NCI-H524 treated with DMSO at 0.1 percent for 48 hours (cell line): ENCODE measurements at places on chromosomes 11 and 22.

GRCh38 chr22:20391222-20391621 is 2.7 kb upstream of the ZNF74 start:
- no peak for DNase-seq

DNA sequence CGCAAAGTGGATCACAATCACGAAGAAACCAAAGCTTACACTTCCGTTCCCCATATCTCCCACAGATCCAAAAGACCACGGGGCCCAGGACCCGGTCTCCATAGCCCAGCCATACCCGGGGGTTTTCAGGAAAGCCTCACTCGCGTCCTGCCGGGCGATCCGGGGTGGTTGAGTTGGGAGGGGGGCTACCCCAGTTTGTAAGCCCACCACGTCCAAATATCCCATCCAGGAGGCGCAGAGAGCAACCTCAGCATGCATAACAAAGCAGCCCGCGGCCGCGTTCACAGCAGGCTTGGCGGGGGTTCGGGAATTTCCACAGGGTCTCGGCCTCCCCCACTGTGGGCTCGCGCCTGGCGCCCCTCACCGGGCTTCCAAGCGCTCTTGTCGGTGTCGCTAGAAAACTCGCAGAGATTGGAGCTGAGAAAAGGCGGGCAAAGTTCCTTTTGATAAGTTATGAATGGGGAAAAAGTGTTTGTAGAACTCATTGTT is 9.5 kb downstream of the SDF2L1 start:
- DNase-seq: no peak

DNA sequence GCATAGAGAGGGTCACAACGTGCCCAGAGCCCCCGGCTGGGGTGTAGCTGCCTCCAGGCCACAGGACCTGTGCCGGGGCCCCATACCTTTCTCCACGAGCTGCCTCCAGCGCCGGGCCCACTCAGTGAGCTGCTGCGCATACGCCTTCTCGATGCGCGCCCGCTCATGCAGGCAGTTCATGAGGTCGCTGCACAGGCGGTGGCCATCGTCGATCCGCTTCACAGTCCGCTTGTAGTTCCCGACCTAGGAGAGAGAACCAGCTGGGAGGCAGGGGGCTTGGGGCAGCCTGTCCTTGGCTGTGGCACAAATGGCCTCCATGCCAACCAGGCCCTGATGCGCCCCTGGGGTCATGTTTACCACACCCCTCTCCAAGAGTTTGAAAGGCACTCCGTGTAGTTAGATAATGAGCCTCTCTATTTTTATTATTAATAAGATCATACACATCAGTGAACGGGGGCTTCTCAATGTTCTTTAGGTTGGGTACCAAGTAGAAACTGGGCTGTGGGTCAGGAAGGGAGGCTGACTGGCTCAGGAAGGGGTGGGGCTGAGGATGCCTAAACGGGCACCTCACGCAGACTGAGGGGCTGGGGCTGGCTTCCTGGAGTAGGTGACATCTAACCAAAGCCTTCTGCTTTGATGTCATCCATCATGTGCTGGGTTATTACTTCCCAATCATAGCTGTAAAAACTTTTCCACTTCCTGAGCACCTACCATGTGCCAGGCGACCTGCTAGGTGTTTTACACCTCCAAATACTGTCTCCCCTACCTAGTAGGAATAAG is 36.5 kb upstream of the ARFGAP3 start:
- DNase-seq: no peak

- DNase-seq: peak; percentile 9
Measured at GRCh38 chr11:29272019-29272654, 744.7 kb downstream of the KCNA4 start.

DNA sequence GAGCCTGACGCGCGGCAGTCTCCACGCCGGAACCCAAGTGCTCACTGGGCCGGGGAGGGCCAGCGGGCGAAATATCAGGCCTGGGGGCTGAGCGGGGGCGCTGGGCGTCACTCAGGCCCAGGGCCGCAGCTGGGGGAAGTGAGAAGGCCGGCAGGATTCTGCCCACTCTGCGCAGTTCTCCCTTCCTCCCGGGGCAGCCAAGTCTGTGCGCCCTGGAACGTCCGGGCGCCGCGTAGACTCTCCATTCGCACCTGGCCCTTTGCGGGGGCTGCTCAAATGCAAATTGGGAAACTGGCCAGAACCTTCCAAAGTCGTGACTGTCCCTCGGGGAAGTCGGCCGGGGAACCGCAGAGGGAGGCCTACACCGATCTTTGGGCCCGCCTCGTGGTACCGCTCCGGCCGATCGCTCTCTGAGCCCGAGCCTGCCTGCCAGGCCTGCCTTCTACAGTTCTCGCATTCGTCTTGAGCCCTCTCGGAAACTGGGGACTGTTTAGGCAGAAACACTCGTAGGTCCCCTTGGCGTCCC is 2.2 kb upstream of the SLC6A5 start:
- no peak for DNase-seq

DNA sequence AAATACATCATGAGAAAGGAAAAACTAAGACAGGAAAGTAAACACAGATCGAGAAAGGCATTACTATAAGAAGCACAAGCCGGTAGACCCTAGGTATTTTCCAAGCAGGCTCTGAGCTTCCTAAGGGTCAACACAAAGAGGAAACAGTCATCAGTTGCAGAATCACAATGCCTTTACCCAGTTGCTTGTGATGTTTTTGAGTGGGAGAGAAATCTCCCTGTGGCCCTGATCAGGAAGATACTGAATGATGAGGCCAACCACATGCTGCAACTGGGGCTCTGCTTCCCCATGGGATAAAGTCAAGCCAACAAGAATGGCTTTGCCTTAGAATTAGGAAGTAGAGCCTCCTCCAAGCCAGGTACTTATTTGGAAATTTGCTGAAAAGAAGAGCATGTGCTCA is 132.6 kb downstream of the MICAL2 start:
- no peak for DNase-seq

GRCh38 chr22:48951836-48952235 is 875.8 kb downstream of the BRD1 start:
- DNase-seq: no peak

DNA sequence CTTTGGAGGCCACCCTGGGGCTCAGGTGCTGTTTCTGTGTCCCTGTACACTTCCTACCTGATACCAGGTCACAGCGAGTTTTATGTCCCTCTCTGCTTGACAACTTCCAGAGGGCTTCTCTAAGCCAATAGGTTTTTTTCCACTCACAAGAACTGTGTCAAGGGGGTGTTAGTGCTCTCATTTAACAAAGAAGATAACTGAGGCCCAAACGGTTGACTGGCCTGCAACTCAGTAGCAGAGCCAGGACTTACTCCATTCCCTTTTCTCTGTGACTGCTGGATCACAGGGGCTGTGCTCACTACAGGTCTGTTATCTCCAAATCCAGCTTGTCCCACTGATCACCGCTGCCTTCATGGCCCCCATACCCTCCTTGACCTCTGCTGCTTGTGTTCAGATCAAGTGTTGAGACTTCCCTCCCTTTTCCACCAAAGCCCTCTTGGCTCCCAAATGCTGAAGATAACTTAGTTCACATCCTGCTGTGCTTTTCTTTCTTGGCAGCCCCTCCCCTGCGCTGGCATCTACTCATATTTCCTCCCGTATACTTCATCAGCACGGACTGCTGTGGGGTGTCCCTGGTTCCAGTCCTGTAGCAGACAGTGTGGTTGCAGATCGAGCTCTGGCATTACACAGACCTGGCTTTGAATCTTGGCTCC is 41.3 kb downstream of the POU2F3 start:
- no peak for DNase-seq

DNA sequence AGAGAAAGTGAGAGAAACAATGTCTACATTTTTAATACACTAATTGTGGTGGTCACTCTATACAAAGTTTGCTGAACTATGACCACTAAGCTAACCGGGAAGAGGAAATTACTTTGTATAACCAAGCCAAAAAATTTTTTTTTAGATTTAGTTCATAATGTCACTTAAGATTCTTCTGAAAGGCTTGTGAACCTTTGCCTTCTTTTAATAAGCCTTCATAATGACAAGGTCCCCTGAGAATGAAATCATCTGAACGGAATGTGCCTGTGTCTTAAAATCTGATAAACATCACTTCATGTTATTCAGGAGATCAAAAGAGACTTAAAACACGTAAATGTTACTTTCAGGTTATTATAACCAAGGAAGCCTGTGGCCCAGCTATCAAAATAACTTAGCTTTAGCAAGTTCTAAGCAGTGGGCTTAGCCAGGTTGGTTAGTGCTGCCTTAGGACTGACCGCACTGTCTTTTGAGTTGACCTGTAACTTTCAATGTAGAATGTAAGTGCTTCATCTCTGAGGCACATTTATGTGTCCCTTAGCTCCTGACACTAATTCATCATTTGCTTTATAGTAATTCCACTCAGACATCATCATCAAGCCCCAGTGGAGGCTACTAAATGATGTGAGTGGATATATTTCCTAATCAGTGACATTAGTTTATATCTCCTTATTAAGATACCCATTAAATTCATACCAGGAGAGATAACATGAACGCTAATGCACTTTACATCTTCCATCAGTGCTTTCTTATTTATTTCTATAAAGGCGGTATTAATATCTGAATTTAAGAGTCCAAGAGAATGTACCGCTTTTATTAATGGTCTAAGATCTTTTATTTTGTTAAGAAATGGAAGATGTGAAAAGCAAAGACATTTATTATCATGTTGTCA is 122.5 kb downstream of the WNT11 start:
- DNase-seq: no peak

GRCh38 chr11:20155683-20156279 is 4.5 kb downstream of the DBX1 start:
- DNase-seq: no peak

- no peak for DNase-seq
Measured at GRCh38 chr11:47595029-47595428, 818 bp upstream of the C1QTNF4 start.

DNA sequence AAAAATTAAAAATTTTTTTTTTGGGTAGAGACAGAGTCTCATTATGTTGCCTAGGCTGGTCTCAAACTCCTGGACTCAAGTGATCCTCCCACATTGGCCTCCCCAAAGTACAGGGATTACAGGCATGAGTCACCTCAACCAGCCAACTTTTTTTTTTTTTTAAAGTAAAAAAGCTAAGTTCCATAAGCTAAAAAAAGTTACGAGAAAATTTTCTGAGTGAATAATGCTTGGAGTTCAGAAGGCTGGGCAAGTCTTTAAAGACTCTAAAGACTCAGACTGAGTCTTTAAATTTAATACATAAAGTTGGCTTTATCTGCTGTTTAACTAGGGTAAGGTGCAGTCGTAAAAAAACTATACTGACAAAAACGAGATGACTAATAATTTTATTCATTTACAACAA is 5.6 kb downstream of the DDX6 start:
- DNase-seq: no peak

DNA sequence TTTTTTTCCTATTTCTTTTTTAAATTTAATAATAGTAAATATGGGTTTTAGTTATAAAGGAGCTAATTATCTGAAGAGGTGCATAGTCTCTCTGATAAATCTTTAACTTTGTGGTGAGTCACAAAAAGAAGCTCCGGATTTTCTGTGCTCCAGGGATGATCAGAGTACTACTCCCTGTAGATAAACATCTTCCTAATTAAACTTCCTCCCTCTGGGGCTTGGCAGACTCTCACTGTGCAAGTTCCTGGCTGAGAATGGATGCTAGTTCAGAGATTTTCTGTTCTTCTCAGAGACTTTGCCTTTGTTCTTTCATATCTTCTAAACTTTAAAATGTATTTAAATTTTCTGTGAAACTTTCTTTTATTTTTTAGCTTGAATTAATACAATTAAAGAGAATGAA is at the start of gene OR10G7:
Gene OR10G7 (minus strand): TSS at position 72 of the 400 bp plus-strand sequence. CDS start 2,324 bp downstream, outside the sequence.
- DNase-seq: no peak

DNA sequence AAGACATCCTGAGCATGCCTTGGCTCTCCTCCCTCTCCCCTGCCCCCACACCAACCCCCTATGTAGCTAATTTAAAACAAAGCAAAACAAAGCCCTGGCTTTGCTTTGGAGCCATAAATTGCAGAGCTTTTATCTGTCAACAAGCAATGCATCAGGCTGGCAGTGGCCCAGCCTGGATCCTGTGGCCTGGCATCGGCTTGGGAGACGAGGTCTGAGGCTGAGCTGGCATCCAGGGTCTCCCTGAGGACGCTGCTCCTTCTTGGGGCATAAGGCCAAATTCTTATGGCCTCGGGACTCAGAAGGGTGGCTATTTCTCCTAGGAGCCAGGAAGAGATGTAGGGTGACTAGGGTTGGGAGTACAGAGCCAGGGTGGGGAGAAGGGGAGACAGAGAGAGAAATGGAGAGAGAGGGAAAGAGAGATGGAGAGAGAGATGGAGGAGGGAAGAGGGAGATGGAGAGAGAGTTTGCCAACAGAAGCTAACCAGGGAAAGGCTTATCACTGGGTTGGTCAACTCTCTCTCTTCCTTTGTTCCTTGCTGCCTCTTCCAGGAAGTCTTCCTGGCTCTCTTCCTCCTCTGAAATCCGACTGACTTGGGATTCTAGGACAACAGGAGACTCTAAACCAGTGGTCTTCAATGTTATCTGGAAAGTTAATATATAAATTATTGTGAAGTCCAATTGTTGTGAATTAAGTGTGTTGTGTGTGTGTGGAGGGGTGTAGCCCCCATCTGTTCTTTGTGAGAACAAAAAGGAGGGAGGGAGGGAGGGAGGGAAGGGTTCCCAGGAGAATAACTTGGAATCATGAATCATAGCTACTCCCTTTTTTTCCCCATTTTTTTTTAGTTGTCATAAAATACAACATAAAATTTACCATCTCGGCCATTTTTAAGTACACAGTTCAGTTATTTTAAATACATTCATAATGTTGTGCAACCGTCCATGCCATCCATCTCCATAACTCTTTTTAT is 29.1 kb downstream of the TSPAN18 start:
- no peak for DNase-seq

- DNase-seq: no peak
Measured at GRCh38 chr22:44570476-44571445, 72.7 kb upstream of the RTL6 start.

DNA sequence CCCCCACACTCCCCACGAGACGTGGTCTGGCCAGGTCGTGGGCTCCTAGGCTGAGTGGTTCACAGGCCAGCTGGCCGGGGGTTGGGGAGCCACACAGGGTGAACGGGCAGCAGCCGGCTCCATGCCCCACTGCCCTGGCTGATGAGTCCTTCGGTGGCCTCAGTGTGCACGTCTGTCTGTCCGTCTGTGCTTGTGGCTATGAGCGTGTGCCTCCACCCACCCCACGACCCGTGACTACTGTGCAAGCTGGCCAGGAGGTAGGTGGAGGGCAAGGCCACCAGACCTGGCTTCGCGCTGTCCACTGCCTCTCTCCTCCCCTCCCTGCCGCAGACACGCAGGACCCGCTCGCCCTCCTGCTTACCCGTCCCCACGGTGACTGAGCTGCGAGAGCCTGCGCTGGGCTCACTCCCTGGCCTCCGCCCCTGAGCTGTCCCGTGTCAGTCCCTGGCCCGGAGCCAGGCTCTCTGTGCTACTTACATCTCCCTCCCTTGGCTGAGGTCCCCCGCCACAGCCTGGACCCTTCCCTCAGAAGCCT is 14.1 kb downstream of the CSDC2 start:
- no peak for DNase-seq

- no peak for DNase-seq
Measured at GRCh38 chr11:83265331-83265730, 20.8 kb downstream of the CCDC90B start.

GRCh38 chr11:62678770-62679696 is at the start of gene UBXN1:
TSS of gene UBXN1 (minus strand) at chr11:62679073. CDS start at chr11:62678923, 150 bp downstream.
- peak; percentile 35 for DNase-seq

DNA sequence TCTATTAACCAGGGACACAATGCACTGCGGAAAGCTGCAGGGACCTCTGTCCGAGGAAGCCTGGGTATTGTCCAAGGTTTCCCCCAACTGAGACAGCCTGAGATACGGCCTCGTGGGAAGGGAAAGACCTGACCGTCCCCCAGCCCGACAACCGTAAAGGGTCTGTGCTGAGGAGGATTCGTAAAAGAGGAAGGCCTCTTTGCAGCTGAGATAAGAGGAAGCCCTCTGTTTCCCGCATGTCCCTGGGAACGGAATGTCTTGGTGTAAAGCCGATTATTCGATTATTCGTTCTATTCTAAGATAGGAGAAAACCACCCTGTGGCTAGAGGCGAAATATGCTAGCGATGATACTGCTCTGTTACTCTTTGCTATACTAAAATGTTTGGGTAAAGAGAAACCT is 5.2 kb downstream of the BET1L start:
- no peak for DNase-seq
